ENCODE measurements at places on chromosomes 2 and 18. TPM values are rescaled to one million over a fixed set of nuclear protein-coding genes. Genes with fewer than 3 reads are reported as not detected.

Gene NAT8
- total RNA-seq, result not detected

GRCh38 chr2:174535083-174535482 is 48.3 kb upstream of the GPR155 start:
- H3K4me3 ChIP-seq, result no peak overlapping the region
- H3K27me3 ChIP-seq, result no peaks in the 10 kb centered on the region

Gene AQP12A
- total RNA-seq, result not detected

Gene ST8SIA5
- 0.04 TPM for total RNA-seq

DNA sequence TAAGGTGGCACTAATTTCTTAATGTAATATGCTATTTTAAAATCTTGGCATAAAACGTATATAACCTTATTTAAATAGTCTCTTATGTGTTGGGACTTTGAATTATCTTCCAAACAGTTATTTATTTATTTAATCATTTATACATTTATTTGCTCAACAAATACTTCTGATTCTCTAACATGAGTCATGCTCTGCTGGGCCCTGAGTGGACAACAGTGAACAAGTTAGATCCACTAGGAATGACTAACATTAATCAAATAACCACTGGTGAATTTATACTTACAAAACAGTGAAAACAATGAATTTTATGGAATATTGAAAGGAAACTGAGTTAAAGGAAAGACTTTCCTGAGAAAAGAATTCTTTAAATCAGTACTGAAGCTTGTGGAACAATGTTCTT is 1257.2 kb upstream of the CHAC2 start:
- H3K4me1 ChIP-seq, result no peaks in the 10 kb centered on the region
- H3K27me3 ChIP-seq, result no peaks in the 10 kb centered on the region
- H3K4me3 ChIP-seq, result no peak overlapping the region
- H3K27ac ChIP-seq, result no peak overlapping the region
- DNase-seq, result no peak

- no peaks in the 10 kb centered on the region for H3K4me1 ChIP-seq
- no peaks in the 10 kb centered on the region for H3K27me3 ChIP-seq
- H3K27ac ChIP-seq, result no peak overlapping the region
- H3K36me3 ChIP-seq, result no peaks in the 10 kb centered on the region
- no peak overlapping the region for H3K4me3 ChIP-seq
- DNase-seq, result no peak
Measured at GRCh38 chr2:110152943-110153342, 37.3 kb upstream of the MALL start.

DNA sequence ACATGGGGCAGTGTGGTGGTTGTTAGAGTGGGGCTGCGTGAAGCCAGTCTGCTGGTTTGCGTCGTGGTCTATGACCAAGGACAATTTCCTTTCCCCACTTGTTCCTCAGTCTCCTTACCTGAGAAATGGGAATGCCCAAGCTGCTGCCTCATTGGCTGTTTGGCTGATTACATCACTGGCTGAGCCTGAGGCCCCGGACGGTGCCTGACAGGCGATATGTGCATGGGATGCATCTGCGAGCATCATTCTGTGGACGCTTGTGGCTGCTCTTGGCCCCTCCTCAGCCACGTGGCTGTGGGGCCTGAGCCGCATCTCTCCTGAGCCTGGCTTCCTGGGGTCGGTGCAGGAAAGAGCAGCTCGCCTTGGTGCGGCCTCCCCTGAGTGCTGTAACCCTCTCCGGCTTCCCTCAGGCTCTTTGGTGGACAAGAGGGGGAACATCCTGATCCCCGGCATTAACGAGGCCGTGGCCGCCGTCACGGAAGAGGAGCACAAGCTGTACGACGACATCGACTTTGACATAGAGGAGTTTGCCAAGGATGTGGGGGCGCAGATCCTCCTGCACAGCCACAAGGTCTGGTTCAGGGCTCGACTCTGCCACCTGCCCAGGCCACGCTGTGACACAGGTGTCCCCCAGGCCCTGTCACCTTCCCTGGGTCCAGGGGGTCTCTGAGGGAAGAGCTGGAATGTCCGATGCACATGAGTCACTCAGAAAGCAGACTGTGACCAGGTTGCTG is 17.2 kb downstream of the CNDP2 start:
- no peak overlapping the region for H3K4me3 ChIP-seq
- no peak for DNase-seq
- no peaks in the 10 kb centered on the region for H3K4me1 ChIP-seq
- no peaks in the 10 kb centered on the region for H3K36me3 ChIP-seq

- no peaks in the 10 kb centered on the region for H3K36me3 ChIP-seq
- H3K4me1 ChIP-seq, result no peaks in the 10 kb centered on the region
- no peak overlapping the region for H3K27ac ChIP-seq
- DNase-seq, result no peak
Measured at GRCh38 chr2:66021296-66021695, 413.6 kb upstream of the MEIS1 start.

GRCh38 chr18:13232086-13232917 is 13.7 kb downstream of the LDLRAD4 start:
- no peaks in the 10 kb centered on the region for H3K36me3 ChIP-seq
- H3K27ac ChIP-seq, result no peak overlapping the region
- no peaks in the 10 kb centered on the region for H3K27me3 ChIP-seq
- no peak for DNase-seq
- no peak overlapping the region for H3K4me3 ChIP-seq

DNA sequence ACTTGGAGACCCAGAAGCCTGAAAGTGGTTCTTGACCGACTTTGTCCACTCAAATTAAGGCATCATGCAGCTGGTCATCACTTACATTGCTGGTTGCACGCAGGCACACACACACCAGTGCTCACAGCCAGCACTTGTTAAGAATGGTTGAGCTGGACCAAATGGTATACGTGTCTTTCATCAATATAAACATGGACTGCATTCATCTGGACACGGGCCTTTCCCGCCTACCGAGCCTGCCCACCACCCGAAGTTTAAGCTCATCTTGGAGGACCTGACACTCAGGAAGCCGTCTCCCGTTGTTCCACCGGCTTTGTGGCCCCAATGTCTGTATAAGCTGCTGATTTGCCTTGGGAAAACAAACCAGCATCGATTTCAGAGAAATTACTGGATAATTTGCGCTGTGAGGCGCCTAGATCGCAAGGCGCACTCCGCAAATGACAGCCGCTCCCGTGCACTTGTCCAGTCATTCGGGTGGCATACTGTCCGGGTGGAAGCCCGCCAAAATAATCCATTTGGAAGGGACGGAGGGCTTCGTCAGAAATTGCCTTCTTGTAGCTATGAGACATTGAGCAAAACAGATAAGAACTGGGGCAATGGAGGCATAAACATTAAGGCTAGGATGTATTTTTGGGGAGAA is 40.1 kb upstream of the AKAIN1 start:
- H3K4me3 ChIP-seq, result peak overlapping the region; percentile 71
- no peak for DNase-seq
- no peaks in the 10 kb centered on the region for H3K36me3 ChIP-seq
- peak overlapping the region; percentile 96 for H3K27ac ChIP-seq

DNA sequence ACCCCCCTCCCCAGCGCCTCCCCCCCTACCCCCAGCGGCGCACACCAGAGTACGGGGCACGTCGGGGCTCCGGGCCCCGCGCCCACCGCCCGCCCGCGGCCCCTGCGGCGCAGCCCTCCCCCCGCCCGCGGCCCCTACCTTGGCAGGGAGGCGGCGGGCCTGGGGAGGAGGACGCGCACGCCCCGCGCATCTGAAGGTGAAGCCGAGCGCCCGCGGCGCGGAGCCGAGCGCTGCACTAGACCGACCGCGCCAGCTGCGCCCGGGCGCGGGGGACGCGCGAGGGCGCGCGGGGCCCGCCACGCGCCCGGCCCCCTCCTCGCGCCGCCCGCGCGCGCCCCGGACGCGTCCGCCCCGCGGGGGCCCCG is at the start of gene ZNF516:
ZNF516 (minus strand) TSS at position 237 of the 365 bp plus-strand sequence. CDS start 52,188 bp downstream, outside the sequence.
- H3K4me3 ChIP-seq, result peak within 1 kb of the TSS; percentile 89
- peaks cover 40% of the 10 kb centered on the region for H3K4me1 ChIP-seq
- H3K27ac ChIP-seq, result peak within 1 kb of the TSS; percentile 89
- peak; percentile 86 for DNase-seq
- H3K36me3 ChIP-seq, result no peaks in the 10 kb centered on the region

Gene RAB6C
- not detected for total RNA-seq

DNA sequence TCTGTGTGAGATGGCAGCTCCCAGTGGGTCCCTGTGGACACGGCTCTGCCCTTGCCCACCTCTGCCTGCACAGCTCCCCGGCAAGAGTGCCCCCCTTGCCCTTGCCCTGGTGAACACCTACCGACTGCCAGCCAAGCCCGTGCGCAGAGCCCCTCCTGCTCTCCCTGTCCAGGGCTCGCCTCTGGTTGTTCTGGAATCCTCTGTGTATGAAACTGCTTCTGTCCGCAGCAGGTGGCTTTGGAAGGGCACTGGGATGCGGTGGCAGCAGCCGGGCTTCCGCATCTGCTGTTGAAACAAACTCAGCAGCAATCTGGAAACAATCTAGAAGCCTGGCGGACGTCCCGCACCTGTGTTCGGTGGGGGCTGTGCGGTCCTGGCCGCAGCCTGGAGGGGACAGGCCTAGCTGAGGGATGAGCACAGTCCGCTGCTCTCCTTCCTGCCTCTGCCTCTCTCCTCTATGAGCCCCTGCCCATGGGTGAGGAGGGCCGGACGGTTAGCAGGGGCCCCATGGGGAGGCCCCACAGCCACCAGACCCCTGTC is 34.0 kb upstream of the KLF11 start:
- H3K36me3 ChIP-seq, result no peaks in the 10 kb centered on the region
- no peaks in the 10 kb centered on the region for H3K27me3 ChIP-seq
- H3K27ac ChIP-seq, result no peak overlapping the region
- DNase-seq, result no peak

- no peak for DNase-seq
- H3K4me3 ChIP-seq, result no peak overlapping the region
- H3K27ac ChIP-seq, result no peak overlapping the region
Measured at GRCh38 chr18:22551536-22552151, 133.9 kb upstream of the CTAGE1 start.

GRCh38 chr2:20507166-20507692 is 60.4 kb downstream of the RHOB start:
- H3K27ac ChIP-seq, result no peak overlapping the region
- DNase-seq, result no peak
- H3K4me1 ChIP-seq, result peaks cover 16% of the 10 kb centered on the region
- peaks cover 3% of the 10 kb centered on the region for H3K27me3 ChIP-seq

Data from neural progenitor cell (in vitro differentiated cells).